ENCODE measurements at places on chromosomes 16 and 17. TPM values are rescaled to one million over a fixed set of nuclear protein-coding genes. Genes with fewer than 3 reads are reported as not detected.

The FBXO39 gene
- total RNA-seq: 0.09 TPM

The CAMKK1 gene
- 4.9 TPM for total RNA-seq

The PDIA2 gene
- total RNA-seq: 0.14 TPM

The CHP2 gene
- total RNA-seq: 0.33 TPM

The TMC5 gene
- total RNA-seq: under 0.01 TPM

GRCh38 chr16:10988164-10988803, 43.9 kb downstream of the CLEC16A start:
- peaks cover 7% of the 10 kb centered on the region for H3K36me3 ChIP-seq
- no peak for DNase-seq
- no peak overlapping the region for H3K4me3 ChIP-seq
- no peaks in the 10 kb centered on the region for H3K27me3 ChIP-seq
- H3K4me1 ChIP-seq: peaks cover 26% of the 10 kb centered on the region

GRCh38 chr17:1593630-1593931, 31.0 kb upstream of the PITPNA start:
- H3K27me3 ChIP-seq: no peaks in the 10 kb centered on the region
- H3K27ac ChIP-seq: no peak overlapping the region
- H3K4me1 ChIP-seq: peaks cover 69% of the 10 kb centered on the region
- no peak overlapping the region for H3K4me3 ChIP-seq
- DNase-seq: no peak
- H3K36me3 ChIP-seq: peaks cover 18% of the 10 kb centered on the region

DNA sequence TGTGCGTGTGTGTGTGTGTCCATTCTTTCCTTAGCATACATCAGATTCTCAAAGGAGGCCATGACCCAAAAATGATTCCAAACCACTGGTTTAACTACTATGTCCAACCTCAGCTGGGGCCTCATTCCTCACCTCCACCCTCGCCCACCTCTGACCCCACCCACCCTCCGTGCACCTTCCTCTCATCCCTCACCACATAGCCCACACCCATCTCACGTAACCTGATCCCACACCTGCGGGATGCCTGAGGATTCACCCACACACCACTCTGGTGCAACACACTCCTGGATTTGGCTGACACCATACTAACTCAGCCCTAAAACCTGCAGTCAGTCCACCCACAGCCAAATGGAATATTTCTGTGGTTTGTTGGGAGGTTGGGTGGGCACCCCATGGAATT, 3.3 kb upstream of the CSNK2A2 start:
- DNase-seq: no peak
- peaks cover under 1% of the 10 kb centered on the region for H3K36me3 ChIP-seq
- no peak overlapping the region for H3K4me3 ChIP-seq
- no peak overlapping the region for H3K27ac ChIP-seq
- H3K4me1 ChIP-seq: peaks cover 14% of the 10 kb centered on the region

DNA sequence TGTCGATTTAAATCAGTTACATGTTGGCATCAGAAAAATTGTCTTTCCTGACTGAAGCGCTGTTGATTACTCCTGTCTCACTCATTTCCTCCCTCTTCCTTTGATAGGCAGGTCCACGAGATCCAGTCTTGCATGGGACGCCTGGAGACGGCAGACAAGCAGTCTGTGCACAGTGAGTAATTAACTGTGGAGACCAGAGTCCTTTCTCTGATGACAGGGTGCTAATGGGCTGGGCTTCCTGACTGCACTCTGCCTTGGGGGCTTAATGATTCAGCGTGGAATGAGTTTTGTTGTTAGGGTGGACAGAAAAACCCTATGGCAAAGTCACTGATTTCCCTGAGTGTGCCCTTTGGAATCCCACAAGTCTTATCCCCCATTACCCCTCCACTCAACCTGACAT, 6.5 kb downstream of the GOSR2 start:
- no peak for DNase-seq
- H3K27ac ChIP-seq: no peak overlapping the region
- no peaks in the 10 kb centered on the region for H3K27me3 ChIP-seq

GRCh38 chr16:66618588-66619375, 14.3 kb downstream of the CMTM3 start:
- DNase-seq: no peak
- H3K4me3 ChIP-seq: no peak overlapping the region
- no peak overlapping the region for H3K27ac ChIP-seq
- peaks cover 13% of the 10 kb centered on the region for H3K4me1 ChIP-seq
- H3K27me3 ChIP-seq: no peaks in the 10 kb centered on the region
- peaks cover 9% of the 10 kb centered on the region for H3K36me3 ChIP-seq

DNA sequence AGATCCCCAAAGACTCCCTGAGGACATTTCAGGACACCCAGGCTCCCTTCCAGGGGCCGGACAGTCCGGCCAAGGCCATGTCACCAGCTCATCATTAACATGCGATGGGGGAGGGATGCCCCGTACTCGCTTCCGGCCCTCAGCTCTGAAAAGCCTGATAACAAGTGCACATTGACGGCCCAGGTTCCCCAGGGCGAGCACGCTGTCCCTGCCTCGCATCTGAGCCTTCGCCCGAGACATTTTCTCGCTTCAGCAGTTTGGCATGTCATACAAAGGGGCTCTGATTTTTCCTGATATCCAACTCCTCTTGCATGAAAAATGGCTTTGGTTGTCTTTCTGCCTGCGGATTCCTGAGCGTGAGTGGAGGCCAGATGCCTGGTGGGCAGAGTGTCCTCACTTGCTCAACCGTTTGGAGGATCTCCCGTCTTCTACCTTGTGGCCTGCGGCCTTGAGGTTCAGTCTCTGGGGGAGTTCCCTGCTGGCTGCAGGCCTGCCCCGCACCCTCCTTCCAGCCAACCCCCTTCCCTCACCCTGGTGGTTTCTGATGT, 14.1 kb downstream of the CACNG4 start:
- H3K4me1 ChIP-seq: no peaks in the 10 kb centered on the region
- no peaks in the 10 kb centered on the region for H3K36me3 ChIP-seq
- H3K27ac ChIP-seq: no peak overlapping the region
- DNase-seq: no peak

DNA sequence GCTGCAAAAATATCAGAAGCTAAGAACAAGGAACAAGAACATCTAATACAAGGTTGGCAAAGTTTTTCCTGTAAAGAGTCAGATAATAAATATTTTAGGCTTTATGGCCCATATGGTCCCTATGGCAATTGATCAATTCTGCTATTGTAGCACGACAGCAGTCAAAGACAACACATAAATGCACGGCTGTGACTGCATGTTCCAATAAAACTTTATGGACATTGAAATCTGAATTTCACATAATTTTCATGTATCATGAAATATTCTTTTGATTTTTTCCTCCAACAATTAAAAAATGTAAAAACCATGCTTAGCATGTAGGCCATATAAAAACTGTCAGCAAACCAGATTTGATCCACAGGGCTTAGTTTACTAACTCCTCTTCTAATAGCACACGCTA, 10.5 kb upstream of the RNF43 start:
- H3K4me1 ChIP-seq: no peaks in the 10 kb centered on the region
- no peak overlapping the region for H3K4me3 ChIP-seq
- no peak overlapping the region for H3K27ac ChIP-seq
- no peaks in the 10 kb centered on the region for H3K27me3 ChIP-seq
- DNase-seq: no peak

GRCh38 chr16:57126411-57126810, 34.0 kb downstream of the CPNE2 start:
- H3K4me1 ChIP-seq: peaks cover 45% of the 10 kb centered on the region
- no peak for DNase-seq

GRCh38 chr16:47916266-47916665, 239.5 kb downstream of the ABCC12 start:
- no peak overlapping the region for H3K27ac ChIP-seq
- no peak for DNase-seq
- H3K4me3 ChIP-seq: no peak overlapping the region
- no peaks in the 10 kb centered on the region for H3K27me3 ChIP-seq
- H3K36me3 ChIP-seq: no peaks in the 10 kb centered on the region
- H3K4me1 ChIP-seq: no peaks in the 10 kb centered on the region

DNA sequence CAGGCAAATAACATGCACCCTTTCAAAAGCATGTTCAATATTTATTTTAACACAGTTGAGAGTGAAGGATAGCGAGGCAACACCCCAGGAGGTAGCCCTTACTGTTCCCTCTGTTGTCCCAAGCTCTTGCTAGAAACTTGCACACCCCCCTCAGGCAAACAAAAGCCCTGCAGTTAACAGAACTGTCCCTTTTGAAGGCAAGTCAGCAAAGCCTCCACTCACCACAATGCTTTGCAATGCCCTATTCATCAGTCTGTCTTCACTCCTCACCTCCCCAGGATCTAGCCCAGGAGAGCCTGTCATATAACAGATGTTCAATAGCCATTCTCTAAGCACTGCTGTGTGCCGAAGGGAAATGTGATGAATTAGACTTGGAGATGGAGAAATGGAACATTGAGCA, 3.5 kb upstream of the CNEP1R1 start:
- H3K4me3 ChIP-seq: no peak overlapping the region
- peaks cover 7% of the 10 kb centered on the region for H3K4me1 ChIP-seq
- no peaks in the 10 kb centered on the region for H3K36me3 ChIP-seq
- no peak for DNase-seq
- no peaks in the 10 kb centered on the region for H3K27me3 ChIP-seq

GRCh38 chr16:85583491-85584181, 29.5 kb upstream of the GSE1 start:
- peak overlapping the region; percentile 69 for H3K27ac ChIP-seq
- no peak overlapping the region for H3K4me3 ChIP-seq
- H3K36me3 ChIP-seq: peaks cover 49% of the 10 kb centered on the region
- peaks cover 32% of the 10 kb centered on the region for H3K4me1 ChIP-seq

DNA sequence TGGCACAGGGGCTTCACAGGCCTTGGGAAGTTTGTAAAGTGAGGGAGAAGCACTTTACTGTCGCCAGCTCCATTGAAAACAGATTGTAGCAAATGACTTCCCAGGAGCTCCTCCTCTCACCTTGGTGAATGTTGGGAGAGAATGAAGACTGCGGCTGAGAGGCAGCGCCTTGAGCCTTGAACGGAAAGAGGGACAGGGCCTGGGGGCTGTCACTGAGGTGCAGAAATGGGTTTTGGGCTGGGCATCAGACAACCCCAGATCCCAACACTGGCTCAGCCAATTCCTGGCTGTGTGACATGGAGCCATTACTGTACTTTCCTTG, 603 bp upstream of the MRTFB start:
- no peaks in the 10 kb centered on the region for H3K36me3 ChIP-seq
- H3K4me1 ChIP-seq: peaks cover 8% of the 10 kb centered on the region
- H3K4me3 ChIP-seq: peak overlapping the region; percentile 99
- H3K27me3 ChIP-seq: no peaks in the 10 kb centered on the region

- no peak for DNase-seq
- H3K27me3 ChIP-seq: no peaks in the 10 kb centered on the region
- H3K27ac ChIP-seq: no peak overlapping the region
- H3K4me1 ChIP-seq: no peaks in the 10 kb centered on the region
- no peaks in the 10 kb centered on the region for H3K36me3 ChIP-seq
- no peak overlapping the region for H3K4me3 ChIP-seq
Observed at GRCh38 chr16:12334852-12335251, 358.3 kb downstream of the SNX29 start.

- H3K27ac ChIP-seq: peak overlapping the region; percentile 19
- H3K36me3 ChIP-seq: no peaks in the 10 kb centered on the region
- no peak overlapping the region for H3K4me3 ChIP-seq
- H3K27me3 ChIP-seq: no peaks in the 10 kb centered on the region
- H3K4me1 ChIP-seq: peaks cover 3% of the 10 kb centered on the region
Observed at GRCh38 chr17:4318186-4318585, 48.3 kb downstream of the UBE2G1 start.

Measured in thymus (tissue), 14 donors.